ENCODE measurements at places on chromosomes 16 and 17.

DNA sequence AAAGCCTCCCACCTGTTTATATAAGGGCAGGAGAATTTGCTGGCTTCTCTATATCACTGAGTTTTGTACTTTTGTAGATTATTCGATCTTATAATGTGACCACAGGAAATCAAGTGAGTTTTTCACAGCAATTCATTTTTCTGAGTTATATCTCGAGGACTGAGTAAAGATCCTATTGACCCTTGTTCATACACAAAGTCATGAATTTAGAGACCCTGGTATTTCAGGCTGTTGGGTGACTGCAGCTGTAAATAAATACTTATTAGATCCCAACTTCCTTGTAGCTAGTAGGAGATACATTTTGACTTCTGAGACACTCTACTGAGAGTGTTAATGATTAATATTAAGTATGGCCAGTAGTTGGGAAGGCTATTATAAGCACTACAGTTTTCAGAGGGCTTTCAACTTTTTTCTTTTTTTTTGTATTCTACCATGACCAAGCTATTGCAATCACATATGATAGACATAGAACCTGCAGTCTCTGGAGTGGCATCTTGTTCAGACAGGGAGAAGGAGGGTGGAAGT lies 3.2 kb upstream of the KRT20 start:
- DNase-seq: no peak

GRCh38 chr16:69880640-69881133 lies 70.4 kb upstream of the CLEC18A start:
- DNase-seq: no peak

DNA sequence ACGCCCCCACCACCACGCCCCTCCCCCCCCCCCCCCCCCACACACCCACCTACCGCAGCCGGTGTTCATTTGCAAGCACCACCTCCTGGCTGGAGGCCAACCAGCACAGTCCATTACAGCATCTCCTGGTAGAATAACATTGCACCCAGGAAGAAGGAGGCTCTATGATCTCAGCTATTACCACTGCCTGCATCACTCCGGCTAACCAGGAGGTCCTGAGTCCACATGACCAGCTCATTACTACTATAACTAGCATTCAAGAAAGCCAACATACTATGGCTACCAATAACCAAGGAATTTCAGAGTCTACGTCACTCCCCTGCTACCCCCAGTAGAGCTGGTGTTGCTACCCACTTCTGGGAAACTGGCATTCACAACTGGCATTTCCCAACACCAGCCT lies 81.1 kb upstream of the ALOX12 start:
- DNase-seq: no peak

DNA sequence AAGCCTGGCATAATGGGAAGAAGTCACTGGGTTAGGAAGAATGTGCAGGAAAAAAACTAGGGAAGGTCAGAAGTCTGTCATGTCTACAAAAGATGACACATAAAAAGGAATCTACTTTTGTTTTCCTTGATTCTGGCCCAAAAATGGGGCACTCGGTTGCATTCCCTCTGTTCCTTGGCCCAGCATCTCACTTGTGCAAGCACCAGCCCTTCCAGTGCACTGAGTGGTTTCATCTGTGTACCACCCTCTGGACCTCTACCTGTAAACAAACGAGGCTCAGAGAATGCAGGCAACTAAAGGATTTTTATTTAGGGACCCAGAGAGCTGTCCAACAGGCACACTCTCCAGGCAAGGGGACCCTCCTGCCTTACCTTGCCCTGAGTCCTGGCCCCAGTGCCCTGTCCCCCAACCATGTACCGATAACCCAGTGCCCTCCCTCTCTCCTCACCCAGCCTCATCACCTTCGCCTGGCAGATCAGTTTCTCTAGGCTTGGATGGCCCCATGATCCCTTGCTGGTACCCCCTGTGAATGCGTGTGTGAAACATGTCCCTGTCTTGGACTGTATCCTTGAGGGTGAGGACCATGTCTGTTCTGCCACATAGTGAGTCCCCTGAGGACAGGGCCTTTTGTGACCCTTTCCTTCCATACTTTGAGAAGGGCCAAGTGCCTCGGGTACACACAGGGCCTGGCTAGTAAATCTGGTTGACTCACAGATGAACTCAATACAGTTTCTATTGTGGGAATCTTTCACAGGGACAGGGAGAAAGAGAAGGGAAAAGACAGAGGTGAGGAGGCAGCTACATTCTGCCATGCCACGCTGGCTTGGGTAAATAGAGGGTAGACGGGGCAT lies 13.3 kb downstream of the NXPH3 start:
- DNase-seq: no peak

DNA sequence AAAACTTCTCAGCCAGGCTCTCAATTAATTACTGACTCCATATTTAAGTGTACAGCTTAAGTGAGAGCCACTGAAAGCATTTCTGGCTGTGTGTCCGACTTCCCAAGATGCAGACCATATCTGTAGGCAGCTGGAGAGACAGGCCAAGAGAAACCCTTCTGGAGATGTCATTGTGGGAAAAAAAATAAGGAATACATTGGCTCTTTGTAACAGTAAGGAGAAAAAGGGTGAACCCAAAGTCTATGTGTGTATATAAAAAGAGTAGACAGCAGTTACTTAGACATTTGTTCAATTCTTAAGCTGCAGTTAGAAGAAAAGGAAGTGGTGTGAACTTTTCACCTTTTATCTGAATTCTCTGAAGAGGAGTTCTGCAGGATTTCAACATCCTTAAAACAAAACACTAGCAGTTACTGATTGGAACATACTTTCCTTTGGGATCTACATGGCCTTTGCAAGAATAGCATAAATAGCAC lies 21.7 kb downstream of the FAM117A start:
- no peak for DNase-seq

DNA sequence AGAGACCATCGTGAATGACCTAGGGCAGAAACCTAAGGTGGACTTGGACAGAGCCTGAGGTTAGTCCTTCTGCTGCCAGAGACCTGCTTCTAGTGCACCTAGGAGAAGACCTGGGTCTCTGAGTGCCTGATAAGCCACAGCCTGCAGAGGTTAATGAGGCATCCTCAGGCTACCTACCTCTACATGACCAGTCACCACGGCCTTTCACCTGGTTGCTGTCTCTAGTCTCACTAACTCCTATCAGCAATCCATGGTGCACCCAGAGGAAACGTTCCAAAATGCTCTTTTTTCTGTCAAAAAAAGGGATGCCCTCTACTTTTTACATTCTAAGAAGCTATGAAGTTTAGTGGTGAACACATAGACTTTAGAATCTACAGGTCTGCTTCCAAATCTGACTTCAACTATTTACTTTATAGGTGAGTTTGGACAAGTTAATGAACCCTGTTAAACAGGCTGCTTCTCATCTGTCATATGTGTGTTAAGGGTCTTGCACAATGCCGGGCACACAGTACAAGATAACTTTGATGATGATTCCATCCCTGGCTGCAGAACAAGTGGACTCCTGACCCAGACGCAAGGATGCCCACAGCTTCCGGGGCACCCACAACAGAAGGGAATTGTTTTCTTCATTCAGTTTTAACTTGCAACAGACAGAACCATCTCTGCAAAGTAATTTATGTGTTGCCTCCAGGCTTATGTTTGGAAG lies 469.9 kb upstream of the CDH5 start:
- DNase-seq: no peak

- DNase-seq: peak; percentile 6
Observed at GRCh38 chr16:73418691-73419090, 370.8 kb upstream of the ZFHX3 start.

GRCh38 chr17:59829217-59830006 lies 63.3 kb downstream of the TUBD1 start:
- DNase-seq: no peak

DNA sequence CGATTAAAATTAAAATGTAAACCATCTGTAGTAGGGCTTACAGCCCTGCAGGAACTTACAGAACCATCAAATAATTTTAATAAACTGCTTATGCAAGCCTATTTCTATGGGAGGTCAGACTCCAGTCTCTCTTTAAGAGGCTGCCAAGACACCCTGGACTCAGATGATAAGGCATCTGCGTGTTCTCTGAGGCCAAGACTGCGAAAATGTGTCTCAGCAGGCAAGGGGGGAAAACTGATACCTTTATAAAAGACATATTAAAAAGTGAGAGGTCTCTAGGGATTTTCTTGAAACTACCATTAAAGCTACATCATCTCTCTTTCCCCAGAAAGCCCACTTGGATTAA lies 32.2 kb downstream of the MPHOSPH6 start:
- DNase-seq: no peak

- DNase-seq: peak; percentile 33
Observed at GRCh38 chr17:48795444-48796162, 21.4 kb downstream of the TTLL6 start.

GRCh38 chr17:44972953-44973352 lies 4.8 kb upstream of the C1QL1 start:
- no peak for DNase-seq

GRCh38 chr17:62876673-62877405 lies 68.7 kb upstream of the MARCHF10 start:
- no peak for DNase-seq

DNA sequence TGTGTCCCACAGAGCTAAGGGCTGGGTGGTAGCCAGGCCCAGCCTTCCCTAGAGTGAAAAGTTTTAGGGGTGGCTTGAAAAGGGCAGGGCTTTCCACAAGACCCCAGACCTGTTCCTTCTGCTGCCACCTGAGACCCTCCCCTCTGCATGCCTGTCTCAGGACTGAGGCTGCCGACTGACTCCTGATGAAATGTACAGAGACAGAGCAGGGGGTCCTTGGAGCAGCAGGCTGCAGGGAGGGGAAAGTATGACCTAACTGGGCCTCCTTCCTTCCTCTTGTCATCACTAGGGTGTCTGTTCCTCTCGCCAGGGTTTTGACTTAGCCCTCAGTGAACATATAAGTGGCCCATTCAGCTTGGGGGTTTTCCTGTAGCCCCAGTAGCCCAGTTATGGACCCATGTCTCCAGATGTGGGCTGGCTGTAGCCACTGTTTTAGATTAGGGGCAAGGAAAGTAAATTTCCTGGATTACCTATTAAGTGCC lies 14.9 kb upstream of the NFATC3 start:
- DNase-seq: peak; percentile 78

- DNase-seq: peak; percentile 93
Observed at GRCh38 chr16:70770626-70771552, 30.1 kb downstream of the VAC14 start.

DNA sequence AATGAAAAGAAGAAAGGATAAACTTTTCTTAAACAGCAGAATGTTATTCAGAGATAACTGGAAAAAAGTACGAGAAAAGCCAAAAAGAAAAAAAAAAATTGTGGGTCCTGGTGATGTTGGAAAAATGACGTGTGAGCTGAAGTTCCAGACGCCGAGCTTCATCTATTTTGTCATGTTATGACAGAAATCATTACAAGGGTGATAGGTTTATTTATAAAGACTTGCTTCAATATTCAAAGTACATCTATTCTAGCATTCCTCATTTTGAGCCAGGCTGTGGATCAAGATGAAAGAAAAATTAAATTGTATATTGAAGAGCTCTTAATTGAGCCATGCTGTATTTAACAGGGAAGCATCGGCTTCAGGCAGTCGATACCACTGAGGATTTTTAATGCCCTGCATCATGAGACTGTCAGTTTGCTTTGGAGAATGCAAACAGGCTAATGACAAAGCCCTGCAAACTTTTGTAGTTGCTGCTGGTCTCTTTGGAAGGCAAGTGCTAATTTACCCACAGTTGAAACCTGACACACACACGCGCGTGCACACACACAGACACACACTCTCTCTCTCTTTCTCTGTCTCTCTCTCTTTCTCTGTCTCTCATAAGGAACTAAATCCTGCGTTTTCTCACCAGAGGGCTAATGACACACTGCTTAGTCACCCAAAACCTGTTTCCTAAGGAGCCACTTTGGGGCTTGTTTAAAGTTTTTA lies 110.7 kb downstream of the WWOX start:
- no peak for DNase-seq

- DNase-seq: no peak
Observed at GRCh38 chr17:10610884-10611283, 46.2 kb downstream of the MYH3 start.

- no peak for DNase-seq
Observed at GRCh38 chr16:74315059-74315458, 18.4 kb downstream of the PSMD7 start.

DNA sequence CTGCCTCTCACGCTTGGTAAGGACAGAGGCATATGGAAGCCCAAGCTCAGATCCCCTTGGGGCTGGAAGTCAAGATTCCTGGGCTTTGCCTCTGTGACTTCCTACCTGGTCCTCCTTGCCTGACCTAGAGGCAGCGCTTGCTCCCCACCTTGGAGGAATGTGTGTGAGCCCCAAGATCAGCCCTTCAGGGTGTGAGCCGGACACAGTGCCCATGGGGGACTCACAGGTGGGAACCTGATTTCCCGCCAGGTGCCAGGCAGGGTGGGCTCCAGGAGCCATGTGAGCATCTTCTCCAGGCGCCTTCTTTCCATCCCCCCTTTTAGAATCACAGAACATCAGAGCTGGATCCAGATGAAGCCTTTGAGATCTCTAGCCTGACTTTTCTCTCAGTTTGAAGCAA lies 10.2 kb downstream of the CD300LG start:
- DNase-seq: no peak

DNA sequence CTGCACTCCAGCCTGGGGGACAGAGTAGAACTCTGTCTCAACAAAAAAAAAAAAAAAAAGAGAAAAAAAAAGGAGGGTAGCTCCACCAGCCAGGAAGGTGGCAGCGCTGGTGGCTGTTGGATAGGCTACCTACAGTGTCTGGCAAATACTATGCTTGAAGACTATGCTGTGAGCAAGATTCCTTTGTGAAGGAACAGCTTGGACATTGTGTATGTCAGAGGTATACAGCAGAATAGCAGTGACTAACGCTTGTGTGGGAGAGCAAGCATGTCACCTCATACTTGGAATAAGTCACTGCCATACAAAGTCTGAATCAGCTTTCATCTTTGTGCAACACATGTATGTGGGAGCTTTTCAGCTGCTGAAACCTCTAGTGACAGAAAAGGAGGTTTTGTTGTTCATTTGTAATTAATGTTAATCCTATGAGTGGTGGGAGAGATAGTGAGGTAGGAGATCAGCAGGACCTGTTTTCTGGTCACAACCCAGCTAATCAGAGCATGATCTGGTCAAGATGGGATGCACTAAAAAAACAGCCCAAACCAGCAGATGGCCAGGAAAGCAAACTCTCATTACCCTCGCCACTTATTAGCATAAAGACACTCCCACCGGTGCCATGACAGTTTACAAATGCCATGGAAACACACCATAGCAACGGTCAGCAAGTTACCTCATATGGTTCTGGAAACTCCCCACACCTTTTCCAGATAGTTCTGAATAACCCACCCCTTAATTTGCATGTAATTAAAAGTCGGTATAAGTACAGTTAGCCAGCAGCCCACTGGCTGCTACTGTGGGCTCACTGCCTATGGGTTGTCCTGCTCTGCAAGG lies 6.8 kb upstream of the ITGAD start:
- DNase-seq: no peak

DNA sequence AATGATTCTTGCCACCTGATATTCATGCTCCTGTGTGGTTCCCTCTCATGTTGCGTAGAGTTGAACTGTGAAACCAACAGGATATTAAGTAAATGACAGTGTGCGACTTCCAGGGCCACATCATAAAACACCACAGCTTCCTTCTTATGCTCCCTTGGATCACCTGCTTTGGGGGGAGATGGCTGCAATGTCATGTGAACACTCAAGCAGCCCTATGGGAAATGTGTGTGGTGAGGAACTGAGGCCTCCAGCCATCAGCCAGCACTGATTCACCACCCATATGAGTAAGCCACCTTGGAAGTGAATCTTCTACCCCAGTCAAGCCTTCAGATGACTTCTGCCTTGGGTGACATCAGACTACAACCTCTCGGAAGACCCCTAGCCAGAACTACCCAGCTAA lies 427.5 kb downstream of the UTP18 start:
- no peak for DNase-seq
